ENCODE measurements at places on chromosomes 4 and X. TPM values are rescaled to one million over a fixed set of nuclear protein-coding genes. Genes with fewer than 3 reads are reported as not detected.

Gene ERAS
- total RNA-seq: 0.30 TPM

Gene CD38
- 214 TPM for total RNA-seq

Gene SMAD1
- total RNA-seq: 57.4 TPM

Gene LEF1
- total RNA-seq: 306 TPM

Gene GUCY1A1
- total RNA-seq: not detected

Gene CLTRN
- total RNA-seq: 0.46 TPM

Gene FAM184B
- not detected for total RNA-seq

Gene SSX2
- not detected for total RNA-seq

Gene CSN1S1
- not detected for total RNA-seq

Gene EXOC1L
- not detected for total RNA-seq

Gene PDGFRA
- total RNA-seq: not detected

Gene LPAR4
- not detected for total RNA-seq

Gene IL1RAPL2
- not detected for total RNA-seq

Gene FGFR3
- not detected for total RNA-seq

Gene RHOH
- total RNA-seq: 87.4 TPM

Gene MAGEA2B
- not detected for total RNA-seq

Gene ASB5
- total RNA-seq: not detected
